ENCODE measurements at places on chromosomes 1 and 21. TPM values are rescaled to one million over a fixed set of nuclear protein-coding genes. Genes with fewer than 3 reads are reported as not detected.

Gene SV2A
- total RNA-seq = 13.8 TPM

Gene KRTAP19-3
- total RNA-seq = not detected

Gene SPRR2E
- not detected for total RNA-seq

Gene NECAP2
- 155 TPM for total RNA-seq

Gene CR1
- total RNA-seq = not detected

Gene LCE2C
- not detected for total RNA-seq

Gene MEGF6
- 248 TPM for total RNA-seq

Gene GREM2
- 18.4 TPM for total RNA-seq

Gene KRTAP6-3
- total RNA-seq = not detected

Gene S100A8
- total RNA-seq = not detected

Gene VWA5B1
- total RNA-seq = not detected

Gene NR5A2
- total RNA-seq = not detected

Gene APCS
- not detected for total RNA-seq

Gene MNDA
- total RNA-seq = not detected

Gene LAX1
- total RNA-seq = not detected

Gene GORAB
- 9.7 TPM for total RNA-seq

Gene FAM72B
- total RNA-seq = 0.90 TPM

Gene RGSL1
- total RNA-seq = not detected

Gene RIPPLY3
- not detected for total RNA-seq

Gene TMPRSS15
- total RNA-seq = not detected

Gene HIPK1
- total RNA-seq = 17.7 TPM

Gene OR4F29
- total RNA-seq = 0.23 TPM

Gene LRRC38
- total RNA-seq = 0.38 TPM

Gene GBP6
- not detected for total RNA-seq

Gene GUCA2B
- not detected for total RNA-seq

Gene NTMT2
- total RNA-seq = not detected

Gene BSND
- total RNA-seq = not detected

Measured in smooth muscle cell of the coronary artery (primary cell).